ENCODE measurements at places on chromosomes 16 and 17.

DNA sequence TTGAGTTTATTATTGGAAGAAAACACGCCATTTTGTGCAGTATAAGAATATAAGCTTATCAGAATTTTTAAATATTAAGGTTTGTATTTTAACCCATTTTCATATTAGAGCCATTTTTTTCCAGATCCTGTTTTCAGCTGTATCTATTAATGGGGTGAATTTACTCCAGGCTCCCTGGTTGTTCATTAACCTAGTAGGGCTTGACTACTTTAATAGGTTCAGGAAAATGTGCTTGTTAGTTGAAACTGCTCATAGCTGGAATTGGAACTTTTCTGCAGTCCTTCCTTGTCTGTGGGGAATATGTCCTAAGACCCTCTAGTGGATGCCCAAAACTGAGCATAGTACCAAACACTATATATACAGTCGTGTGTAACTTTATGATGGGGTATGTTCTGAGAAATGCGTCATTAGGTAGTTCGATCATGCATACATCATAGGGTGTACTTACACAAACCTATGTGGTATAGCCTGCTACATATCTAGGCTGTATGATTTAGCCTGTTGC, 28.0 kb downstream of the NFAT5 start:
- no peak for DNase-seq

- DNase-seq: no peak
These were observed 85.0 kb upstream of the DNAJA2 start for GRCh38 chr16:47058295-47059086.

DNA sequence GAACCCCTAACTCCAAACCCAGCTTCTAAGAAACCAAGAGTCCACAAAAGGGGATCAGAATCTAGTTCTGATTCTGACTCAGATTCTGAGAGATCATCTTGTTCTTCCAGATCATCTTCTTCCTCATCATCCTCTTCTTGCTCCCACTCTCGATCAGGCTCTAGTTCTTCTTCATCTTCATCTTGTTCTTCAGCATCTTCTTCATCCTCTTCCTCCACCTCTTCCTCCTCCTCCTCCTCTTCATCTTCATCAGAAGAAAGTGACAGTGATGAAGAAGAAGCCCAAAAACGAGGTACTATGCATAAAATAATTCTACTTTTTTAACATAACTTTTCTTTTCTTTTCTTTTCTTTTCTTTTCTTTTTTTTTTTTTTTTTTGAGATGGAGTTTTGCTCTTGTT, 129.9 kb upstream of the RBL2 start:
- no peak for DNase-seq

DNA sequence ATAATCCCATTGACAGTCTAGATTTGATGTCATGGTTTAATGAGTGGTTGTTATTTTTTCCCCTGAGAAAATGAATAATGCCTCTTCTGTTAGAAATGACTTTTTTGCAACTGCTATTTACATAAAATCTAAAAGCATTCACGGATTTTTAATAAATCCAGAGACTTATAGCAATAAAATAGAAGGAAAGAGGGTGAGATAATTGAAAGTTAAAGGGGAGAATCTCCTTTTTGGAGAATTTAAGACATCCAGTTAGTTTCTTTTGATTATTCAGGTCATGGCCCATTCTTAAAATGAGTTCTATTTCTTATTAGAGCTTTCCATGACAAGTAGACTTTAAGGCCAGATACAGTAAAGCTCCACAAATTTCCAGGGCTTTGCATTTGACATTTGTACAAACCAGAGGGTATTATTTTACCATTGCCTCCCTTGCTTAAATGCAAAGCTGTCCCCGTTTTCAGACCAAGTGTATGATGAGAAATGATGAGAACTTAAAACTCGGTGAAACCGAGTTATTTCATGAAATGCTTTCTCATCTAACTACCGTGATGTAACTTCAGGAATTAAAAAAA, 789.0 kb upstream of the SOX9 start:
- no peak for DNase-seq

DNA sequence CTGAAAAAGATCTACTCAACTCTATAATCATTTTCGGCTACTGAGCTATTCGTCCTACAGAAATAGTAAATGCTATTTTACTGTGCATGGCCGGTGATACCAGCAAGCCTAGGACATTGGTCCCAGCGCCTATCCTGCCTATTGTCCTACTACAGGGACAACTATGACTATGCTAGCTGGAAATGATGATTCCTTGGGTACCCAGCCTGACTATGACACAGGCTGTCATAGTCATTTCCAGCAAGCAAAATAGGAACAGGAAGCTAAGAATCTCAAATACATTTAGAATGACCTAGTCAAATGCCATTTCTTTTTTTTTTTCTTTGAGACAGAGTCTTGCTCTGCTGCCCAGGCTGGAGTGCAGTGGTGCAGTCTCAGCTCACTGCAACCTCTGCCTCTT, 33.7 kb upstream of the HSBP1 start:
- no peak for DNase-seq

- no peak for DNase-seq
These were observed 13.6 kb upstream of the BCAS3 start for GRCh38 chr17:60664022-60664421.

DNA sequence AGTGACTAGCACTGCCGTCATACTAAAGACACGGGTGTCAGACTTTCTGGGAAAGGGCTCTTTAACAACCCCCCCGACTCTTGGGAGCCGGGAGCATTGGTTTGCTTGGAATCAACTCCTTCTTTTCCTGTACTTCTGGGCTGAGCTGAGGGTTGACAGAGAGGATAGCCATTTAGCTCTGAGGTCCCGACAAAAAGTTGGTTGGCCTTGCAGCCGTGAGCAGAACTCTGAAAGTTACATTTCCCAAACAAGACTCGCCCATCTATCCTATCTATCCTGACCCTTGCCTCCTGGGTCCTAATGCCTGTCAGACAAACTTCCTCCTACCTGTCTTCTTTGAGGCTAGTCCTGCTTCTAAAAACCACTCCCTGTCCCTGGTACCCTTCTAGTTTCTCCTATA, 460.8 kb upstream of the TOM1L1 start:
- no peak for DNase-seq

DNA sequence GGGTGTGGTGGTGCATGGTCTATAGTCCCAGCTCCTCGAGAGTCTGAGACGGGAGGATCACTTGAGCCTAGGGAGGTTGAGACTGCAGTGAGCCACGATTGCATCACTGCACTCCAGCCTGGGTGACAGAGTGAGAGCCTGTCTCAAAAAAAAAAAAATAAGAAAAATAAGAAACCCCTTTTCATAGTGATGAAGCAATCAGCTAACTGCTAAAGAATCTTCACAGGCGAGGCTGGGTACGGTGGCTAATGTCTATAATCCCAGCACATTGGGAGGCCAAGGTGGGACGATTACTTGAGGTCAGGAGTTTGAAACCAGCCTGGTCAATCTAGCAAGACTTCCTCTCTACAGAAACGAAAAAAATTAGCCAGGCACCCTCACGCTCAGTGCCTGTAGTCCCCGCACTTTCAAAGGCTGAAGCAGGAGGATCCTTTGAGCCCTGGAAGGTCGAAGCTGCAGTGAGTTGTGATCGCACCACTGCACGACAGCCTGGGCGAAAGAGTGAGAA, 760 bp downstream of the SLFN12L start:
- no peak for DNase-seq

GRCh38 chr17:68292689-68293040, 1.4 kb downstream of the ARSG start:
- DNase-seq: no peak

DNA sequence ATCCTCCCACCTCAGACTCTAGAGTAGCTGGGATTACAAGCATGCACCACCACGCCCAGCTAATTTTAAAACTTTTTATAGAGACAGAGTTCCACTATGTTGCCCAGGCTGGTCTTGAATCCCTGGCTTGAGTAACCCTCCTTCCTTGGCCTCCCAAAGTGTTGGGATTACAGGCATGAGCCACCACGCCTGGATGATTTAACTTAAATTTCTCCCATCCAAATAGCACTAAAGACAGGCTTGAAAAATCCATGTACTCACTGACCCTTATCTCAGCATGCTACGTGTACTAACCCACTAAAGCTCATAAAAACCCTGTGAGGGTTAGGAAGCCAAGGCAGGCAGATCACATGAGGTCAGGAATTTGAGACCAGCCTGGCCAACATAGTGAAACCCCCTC, 4.6 kb downstream of the SLC5A10 start:
- no peak for DNase-seq

DNA sequence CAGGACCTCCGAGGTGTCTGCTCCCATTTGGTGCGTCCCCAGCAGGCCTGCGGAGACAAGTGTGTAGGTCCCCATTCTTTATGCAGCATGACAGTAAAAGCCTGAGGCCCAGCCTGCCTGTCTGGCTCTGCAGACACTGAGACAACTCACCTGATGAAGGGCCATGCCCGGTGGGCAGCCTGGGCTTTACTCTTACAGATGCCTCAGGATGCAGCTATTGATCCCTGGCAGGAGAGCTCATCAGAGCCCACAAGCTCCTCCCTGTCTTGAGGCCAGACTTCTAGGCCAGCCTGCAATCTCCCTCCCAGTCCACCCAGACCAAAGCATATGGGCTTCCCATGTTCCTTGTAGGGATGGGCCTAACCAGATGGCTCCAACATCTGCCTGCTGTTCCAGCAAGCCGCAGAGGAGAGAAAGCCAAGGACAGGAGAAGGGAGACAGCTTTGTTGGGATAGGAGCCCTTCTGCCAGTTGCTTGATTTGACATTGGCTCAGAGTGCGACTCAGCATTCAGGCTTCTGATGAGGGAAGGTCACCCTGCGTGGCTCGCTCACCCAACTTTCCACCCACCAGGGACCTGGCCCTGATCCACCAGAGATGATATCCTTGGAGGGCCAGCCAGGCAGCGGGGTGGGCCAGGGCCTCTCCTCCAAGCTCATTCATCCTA, 87.5 kb downstream of the SOCS1 start:
- no peak for DNase-seq

DNA sequence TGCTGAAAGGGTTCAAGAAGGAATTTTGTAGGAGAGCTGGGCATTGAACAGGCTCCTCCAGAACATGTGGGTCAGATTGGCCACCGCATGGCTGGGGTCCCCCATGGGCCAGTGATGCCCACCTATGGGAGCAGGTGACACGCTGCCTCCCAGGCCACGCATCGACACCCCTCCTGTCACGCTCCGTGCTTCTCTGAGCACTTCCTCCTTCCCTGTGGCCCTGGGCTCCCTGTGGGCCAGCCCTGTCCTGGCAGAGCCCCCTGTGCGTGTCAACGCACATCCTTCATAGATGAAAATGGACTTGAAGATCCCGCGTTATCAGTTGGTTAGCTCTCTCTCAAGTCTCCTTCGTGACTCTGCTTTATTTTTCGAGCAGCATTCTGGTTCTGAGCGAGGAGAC, 160.3 kb downstream of the RPTOR start:
- no peak for DNase-seq

GRCh38 chr16:51607201-51607651, 456.2 kb upstream of the SALL1 start:
- no peak for DNase-seq

GRCh38 chr17:927611-928461, 51.7 kb downstream of the NXN start:
- DNase-seq: no peak

- no peak for DNase-seq
These were observed 5.4 kb downstream of the GAS7 start for GRCh38 chr17:10192972-10193371.

GRCh38 chr17:5563456-5563855, 20.9 kb downstream of the NLRP1 start:
- DNase-seq: no peak

GRCh38 chr17:49776551-49777300, 11.8 kb upstream of the KAT7 start:
- no peak for DNase-seq

- DNase-seq: peak; percentile 87
These were observed 46.1 kb downstream of the RAB11FIP3 start for GRCh38 chr16:471353-472198.

DNA sequence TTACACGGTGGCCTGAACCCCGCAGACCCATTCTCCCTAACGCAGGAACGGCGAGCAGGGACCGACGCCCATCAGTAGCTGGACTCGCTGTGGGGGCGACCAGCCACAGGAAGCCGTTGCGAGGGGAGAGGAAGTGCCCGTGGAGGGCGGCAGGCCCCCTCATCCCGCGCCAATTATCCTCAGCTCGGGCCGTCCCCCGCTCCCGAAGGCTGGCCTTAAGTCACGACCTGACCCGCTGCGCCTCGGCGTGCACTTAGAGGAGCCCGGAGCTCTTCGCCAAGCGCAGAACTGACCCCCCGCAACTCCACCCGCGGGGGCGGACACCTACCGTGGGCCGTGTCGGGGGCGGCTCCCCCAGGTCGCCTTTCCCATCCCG, 401 bp downstream of the ARL16 start:
- DNase-seq: no peak

GRCh38 chr17:27810211-27810901, 10.0 kb upstream of the NOS2 start:
- DNase-seq: peak; percentile 54

DNA sequence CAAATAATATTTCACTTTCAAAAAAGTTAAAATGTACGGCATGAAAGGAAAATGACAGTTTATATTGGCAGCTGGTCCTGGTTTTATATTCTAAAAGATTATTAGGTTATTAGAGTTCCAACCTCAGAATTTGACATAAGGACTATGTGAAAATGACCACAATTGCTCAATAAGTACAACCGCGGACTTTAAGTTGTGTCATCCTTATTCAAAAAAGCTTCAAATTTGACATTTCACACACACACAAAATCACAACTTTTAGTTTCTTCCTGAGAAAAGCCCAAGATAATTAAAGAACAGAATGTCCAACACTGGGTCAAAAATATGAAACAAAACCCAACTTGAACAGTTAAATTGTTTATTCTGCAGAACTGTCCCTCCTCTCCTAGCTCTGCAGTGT, 133.2 kb upstream of the AXIN2 start:
- DNase-seq: no peak

GRCh38 chr17:64400642-64401041, 10.0 kb upstream of the PECAM1 start:
- no peak for DNase-seq

- DNase-seq: no peak
These were observed at the start of gene DHX58 for GRCh38 chr17:42112552-42113176. Gene DHX58, minus strand, starts transcription at chr17:42112714. Its CDS starts 822 bp downstream, at chr17:42111892.

DNA sequence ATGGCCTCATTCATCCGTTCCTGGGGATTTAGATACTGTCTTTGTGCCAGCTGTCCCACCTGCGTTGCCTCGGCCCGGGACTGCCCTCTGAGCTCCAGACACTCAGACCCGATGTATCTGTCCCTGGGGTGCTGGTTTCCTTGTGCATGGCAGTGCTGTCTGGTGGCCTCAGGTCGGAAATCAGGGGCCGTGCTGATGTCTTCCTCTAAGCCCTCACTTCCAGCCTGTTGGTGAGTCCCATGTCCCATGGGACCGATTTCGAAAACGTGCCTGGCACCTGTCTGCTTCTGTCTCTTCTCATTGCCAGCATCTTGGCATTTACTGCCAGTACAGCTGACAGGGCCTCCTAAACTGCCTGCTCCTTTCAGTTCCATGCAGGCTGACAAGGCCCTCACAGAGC, 22.1 kb downstream of the NT5M start:
- DNase-seq: no peak

- no peak for DNase-seq
These were observed 10.1 kb downstream of the FADS6 start for GRCh38 chr17:74883241-74883745.

GRCh38 chr17:9284884-9285283, 263.6 kb downstream of the NTN1 start:
- DNase-seq: no peak

- DNase-seq: peak; percentile 23
These were observed 86.5 kb downstream of the C16orf78 start for GRCh38 chr16:49459953-49460735.

GRCh38 chr17:5282642-5283217, 646 bp downstream of the RABEP1 start:
- no peak for DNase-seq

GRCh38 chr16:81786868-81787267, 7.8 kb downstream of the PLCG2 start:
- DNase-seq: no peak
